ENCODE measurements at places on chromosomes 16 and 17. TPM values are rescaled to one million over a fixed set of nuclear protein-coding genes. Genes with fewer than 3 reads are reported as not detected.

Gene WNT9B
- not detected for total RNA-seq

DNA sequence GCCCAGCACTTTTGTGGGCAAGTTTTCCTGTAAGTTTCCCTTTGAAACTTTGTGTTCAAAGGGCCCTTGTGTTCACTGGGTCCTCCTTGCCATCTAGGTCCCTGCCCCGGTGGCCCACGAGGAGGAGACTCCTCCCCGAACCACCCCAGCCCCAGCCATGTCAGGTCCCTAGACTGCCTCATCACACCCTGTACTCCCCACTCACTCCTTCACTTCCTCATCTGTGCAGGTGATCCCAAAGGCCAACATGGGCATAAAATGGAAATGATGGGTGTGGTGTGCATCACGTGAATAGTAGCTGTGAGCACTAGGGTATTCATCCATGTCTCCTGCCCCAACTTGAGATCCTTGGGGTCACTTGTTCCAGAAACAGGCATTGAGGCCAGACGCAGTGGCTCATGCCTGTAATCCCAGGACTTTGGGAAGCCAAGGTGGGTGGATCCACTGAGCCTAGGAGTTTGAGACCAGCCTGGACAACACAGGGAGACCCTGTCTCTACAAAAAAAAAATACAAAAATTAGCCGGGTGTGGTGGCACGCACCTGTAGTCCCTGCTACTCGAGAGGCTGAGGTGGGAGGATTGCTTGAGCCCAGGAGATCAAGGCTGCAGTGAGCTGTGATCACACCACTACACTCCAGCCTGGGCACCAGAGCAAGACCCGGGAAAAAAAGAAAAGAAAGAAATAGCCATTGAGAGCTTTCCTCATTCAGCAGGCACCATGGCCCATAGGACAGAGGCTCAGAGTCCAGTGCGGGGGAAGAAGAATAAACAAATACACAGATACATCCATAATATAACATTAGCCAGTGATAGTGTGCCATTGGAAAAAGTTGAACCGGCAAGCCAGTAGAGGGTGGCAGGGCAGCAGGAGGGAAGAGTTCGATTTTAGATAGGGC is 74.5 kb downstream of the KATNIP start:
- DNase-seq = no peak

DNA sequence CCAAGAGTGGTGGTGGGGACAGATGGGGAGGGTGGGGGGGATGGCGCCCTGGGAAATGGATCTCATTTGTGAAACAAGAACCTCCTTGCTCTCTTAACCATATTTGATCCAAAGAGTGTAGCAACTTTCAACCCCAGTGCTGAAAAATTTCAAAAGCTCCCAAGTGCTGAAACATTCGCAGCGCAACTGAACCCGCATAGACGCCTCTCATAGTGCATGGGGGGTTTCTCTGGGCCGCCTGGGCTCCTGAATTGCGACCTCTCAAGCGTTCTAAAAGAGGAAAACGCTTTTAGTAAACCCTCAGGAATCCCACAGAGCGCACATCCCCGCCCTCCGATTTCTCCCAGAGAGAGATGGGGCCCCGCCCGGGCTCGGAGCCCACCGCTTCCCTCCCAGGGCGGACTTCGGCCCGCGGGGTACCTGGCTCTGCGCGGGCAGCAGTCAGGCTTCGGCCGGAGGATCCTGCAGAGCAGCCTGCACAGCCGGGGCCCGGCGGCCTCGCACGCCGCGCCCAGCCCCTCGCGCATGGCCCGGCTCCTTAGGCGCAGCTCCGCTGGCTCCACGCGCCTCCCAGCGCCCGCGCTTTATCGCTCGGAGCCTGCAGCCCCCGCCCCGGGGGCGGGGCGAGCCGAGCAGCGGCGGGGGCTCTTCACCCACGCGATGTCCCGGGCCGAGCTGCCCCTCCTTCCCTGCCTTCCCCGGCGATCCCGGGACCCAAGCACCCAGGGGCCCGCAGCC is 7.0 kb downstream of the NOS2 start:
- no peak for DNase-seq

DNA sequence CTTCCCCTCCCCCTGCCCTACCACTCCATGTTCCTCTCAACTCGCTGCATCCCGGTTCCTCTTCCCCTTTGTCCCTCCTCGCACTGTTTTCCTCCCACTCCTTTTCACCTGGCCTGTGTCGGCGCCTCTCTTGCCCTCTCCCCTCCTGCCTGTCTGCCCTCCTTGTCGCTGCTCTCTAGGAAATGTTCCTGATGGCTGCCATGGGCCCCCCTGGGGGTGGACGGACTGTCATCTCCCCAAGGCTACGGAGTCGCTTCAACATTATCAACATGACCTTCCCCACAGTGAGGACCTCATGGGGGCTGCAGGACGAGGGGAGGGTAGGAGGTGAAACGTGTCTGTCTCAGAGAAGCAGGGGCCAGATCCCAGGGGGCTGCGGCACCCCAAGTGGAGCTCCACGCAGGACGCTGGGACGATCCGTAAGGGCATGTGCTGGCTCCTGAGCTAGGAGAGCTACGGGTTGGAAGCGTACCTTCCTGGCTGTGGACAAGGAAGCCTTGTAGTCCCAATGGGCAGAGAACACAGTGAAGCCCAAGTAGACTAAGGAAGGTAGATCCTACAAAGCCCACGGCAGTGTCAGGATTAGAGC is 39.8 kb upstream of the KDM6B start:
- DNase-seq = no peak

Gene WIPF2
- total RNA-seq = 26.0 TPM

GRCh38 chr17:62110923-62111484 is 45.9 kb upstream of the MED13 start:
- DNase-seq = no peak

Gene TOM1L1
- total RNA-seq = 0.86 TPM

- no peak for DNase-seq
Measured at GRCh38 chr16:70684146-70685060, 1.4 kb downstream of the MTSS2 start.

GRCh38 chr16:75854152-75854551 is 127.9 kb upstream of the CPHXL start:
- no peak for DNase-seq

DNA sequence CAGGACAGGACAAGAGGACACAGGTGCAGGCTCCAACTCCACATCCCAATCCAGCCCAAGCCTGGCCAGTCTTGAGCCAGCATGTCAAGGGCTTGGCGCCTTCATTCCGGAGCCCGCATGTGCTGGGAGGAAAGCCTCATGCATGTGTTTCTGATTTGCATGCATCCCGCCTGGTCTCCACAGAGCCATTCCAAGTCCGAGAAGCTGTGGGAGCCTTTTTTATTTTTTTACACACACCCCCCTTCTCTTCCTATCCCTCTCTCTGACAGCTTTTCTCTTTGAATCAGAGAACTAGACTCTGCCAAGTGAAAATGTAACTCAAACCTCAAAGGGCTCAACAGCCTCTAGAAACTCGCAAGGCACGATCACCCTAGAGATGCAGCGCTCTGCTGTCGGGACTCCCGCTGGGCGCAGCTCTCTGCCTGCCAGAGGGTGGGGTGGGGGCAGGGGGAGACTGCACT is 45.1 kb downstream of the NOG start:
- DNase-seq = no peak

DNA sequence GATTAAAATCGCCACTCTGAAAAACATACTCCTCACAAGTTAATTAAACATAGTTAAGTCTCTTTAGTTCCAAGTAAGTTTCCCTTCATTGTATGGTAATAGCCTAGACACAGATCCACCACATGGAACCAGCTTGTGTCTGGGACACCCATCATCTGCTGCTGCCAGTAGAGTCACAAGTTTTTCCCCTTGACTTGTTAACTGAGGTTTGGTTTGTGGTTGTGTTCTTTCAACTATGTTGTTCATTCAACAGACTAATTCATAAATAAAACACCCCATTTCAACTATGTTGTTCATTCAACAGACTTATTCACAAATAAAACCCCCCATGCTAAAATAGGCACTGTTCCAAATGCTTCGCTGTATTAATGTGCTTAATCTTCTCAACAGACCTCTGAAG is 24.4 kb downstream of the YWHAE start:
- no peak for DNase-seq

Gene CASKIN2
- 1.5 TPM for total RNA-seq

GRCh38 chr17:34616148-34616547 is 36.8 kb downstream of the TMEM132E start:
- no peak for DNase-seq

Gene CCDC92B
- not detected for total RNA-seq

GRCh38 chr16:24273508-24274182 is 17.5 kb downstream of the CACNG3 start:
- DNase-seq = no peak

GRCh38 chr17:43976963-43977837 is 23.5 kb upstream of the PYY start:
- DNase-seq = no peak

Gene SLFN12L
- 110 TPM for total RNA-seq

- no peak for DNase-seq
Measured at GRCh38 chr17:50365165-50365564, 7.8 kb downstream of the MRPL27 start.

DNA sequence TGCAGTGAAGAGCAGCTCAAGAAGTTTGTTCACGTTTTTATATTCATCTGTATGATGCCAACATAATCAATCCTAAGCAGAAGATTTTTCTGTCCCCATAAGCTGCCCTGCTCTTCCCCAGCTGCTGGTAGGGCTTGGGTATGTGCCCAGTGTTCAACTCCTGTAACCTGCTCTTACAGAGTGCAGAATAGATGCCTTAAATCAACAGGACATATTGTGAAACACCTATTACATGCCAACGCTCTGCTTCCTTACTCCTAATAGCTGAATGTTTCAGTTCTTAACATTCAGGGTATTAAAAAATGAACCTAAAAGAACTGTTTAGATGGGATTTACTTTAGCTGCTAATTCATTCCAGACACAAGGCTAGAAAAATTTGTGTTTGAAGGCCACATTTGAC is 190.9 kb downstream of the HS3ST3A1 start:
- DNase-seq = no peak

DNA sequence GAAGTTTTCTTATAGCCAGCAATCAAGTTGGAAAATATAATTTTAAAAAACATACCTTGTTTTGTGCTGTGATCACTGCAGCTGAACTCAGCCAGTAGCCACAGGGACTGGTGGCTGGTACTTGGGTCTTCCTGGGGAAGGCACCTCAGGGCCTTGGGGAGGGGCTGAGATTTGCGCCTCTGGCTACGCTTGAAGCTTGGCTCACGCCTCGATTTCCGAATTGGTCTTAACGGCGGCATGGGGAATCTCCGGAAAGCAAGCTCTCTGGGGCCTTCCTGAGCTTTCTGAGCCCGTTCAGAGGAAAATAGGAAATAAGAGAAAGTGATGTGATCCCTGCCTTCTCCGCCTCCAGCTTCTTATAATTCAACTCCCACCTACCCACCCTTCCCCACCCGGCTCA is 11.3 kb upstream of the USP7 start:
- DNase-seq = no peak

Gene SOX15
- 0.40 TPM for total RNA-seq

DNA sequence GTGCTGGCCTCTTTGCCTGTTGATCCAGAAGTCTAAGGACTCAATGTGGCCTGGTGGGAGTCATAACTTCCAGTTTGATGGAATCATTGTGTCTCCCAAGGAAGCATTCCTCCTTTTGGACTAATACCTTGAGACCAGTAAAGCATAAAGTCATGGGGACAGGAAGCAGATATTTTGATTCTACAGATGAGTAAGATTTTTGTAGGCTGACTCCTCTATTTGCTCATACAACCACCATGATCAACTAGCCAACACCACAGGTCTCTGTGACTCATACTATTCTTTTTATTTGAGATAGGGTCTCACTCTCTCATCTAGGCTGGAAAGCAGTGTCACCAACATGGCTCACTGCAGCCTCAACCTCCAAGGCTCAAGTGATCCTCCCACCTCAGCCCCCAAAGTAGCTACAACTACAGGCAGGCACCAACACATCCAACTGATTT is 6.2 kb downstream of the MT2A start:
- no peak for DNase-seq

DNA sequence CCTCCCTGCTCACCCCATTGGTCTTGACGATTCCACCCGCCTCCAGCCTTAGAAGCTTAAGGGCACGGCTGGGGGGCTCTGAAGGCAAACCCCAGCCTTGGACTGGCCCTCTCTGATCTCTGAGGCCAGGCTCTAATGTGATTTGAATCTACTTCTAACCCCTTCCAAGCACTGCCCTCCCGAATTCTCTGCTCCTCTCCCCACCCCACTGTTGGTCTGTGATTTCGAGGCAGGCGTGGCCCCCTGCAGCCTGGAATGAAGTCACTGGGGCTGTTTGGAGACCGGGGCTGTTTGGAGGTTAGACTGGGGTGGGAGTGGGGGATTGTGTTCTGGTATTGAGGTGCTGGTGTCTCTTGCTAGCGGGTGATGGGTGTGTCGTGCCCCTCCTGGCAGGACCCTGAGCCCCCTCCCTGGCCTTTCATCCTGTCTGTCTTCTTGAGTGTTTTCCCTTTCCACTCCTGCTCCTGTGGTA is 2.2 kb downstream of the GRB7 start:
- DNase-seq = no peak

- peak; percentile 84 for DNase-seq
Measured at GRCh38 chr17:75124041-75124818, 7.3 kb downstream of the NT5C start.

GRCh38 chr17:28346746-28347246 is 10.5 kb downstream of the POLDIP2 start:
- no peak for DNase-seq

GRCh38 chr16:70579648-70580630 is 56.3 kb downstream of the SF3B3 start:
- DNase-seq = no peak

GRCh38 chr17:37283414-37283961 is 92.3 kb upstream of the C17orf78 start:
- no peak for DNase-seq

Gene FDXR
- total RNA-seq = 22.9 TPM

Gene TBX6
- 2.5 TPM for total RNA-seq

GRCh38 chr17:77872714-77873499 is 85.6 kb upstream of the TNRC6C start:
- DNase-seq = no peak

Data from activated CD4-positive, alpha-beta memory T cell treated with anti-CD3 and anti-CD28 coated beads, Interleukin-2, amount 10 ng/mL, durations not matched to agents 7 days and 5 days (primary cell).